MCF 10A (cell line): ENCODE measurements at places on chromosomes 12 and 14. TPM values are rescaled to one million over a fixed set of nuclear protein-coding genes. Genes with fewer than 3 reads are reported as not detected.

Gene FGD4
- total RNA-seq = 32.5 and 34.7 TPM in 2 replicates

Gene GPR135
- total RNA-seq = 7.6 and 7.7 TPM in 2 replicates

Gene TIGAR
- total RNA-seq = 44.0 and 45.8 TPM in 2 replicates

DNA sequence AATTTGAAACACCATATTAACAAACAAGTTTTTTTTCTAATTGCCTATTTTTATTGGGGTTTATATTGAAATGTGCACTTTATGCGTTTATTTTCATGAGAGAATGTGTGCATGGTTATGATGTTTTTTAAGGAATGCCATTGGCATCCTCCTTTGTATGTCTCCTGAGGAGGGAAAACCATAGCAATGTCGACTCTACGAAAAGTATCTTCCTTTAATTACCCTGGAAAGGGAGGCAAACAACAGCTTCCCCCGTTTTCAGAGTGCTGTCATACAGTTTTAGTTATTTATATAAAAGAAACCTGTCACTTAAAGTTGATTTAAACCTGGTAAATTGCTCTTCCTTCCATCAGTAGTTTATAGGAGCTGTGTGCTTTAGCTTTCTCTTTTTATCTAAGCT is 117.4 kb downstream of the PLEKHA5 start:
- DNase-seq = no peak

DNA sequence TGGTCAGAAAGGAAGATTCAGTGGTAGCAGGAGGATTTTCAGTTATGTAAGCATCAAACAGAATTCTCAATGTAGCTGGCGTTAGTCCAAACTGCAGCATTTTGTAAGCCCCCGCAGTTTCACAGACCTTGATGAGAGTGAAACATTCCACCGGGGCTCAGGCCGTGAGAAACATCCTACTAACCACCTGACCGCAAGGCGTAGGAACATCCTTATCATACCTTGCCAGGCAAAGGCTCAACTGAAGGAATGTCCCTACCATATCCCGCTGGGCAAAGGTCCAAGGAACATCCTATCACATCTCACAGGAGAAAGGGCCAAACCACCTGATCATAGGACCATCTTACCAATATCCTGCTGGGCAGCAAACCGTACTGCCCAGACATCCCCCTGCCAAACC is 624.8 kb upstream of the TMEM132C start:
- DNase-seq = no peak
